ENCODE measurements at places on chromosomes 13 and 19.

DNA sequence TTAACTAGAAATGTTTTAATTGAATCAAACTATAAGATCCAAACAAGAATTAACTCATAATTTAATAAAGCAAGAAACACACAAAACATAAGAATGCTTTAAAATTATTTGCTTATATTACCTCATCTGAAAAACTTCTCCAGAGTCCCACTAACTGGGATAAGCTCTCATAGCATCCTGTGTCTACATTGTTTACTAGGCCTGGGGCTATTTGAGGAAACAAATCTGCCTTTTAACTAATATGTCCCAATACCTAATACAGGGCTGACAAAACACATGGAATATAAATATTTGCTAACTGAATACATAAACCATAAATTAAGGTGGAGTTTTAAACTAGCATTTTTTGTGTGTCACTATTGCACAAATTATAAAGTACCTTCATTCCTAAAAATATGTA lies 1399.8 kb upstream of the SLC10A2 start:
- no peak for DNase-seq

- no peak for DNase-seq
Observed at GRCh38 chr19:28393574-28394336, 819.2 kb downstream of the UQCRFS1 start.

GRCh38 chr19:13906521-13906904 lies 512 bp downstream of the CC2D1A start:
- peak; percentile 84 for DNase-seq

DNA sequence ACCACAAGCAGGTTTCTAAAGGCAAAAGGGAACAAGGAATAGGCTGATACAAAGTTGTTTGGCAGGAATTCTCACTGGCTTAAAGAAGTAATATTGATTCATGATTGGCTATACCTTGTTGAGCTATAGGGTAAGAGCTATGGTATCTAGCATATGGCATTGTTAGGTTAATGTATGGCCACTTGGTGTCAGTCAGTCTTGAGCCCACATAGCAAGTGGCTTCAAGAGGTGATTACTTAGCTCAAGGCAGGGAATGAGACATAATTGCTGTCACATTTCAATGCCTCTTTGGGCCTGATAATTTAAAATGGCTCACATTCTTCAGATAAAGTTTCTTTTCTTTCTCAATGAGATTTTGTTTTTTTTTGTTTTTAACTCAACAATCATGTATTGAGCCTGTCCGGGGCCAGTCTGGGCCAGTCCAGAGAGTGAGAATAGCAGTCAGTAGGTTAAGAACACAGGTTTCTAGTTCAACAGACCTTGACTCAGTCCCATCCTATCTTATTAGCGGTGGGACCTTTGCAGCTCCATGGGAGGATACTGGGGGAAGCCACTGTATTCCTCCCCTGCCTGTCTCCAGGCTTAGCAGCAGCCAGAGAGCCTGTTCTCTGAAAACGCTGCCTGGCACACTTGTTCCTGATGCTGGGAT lies 45.8 kb upstream of the RCBTB2 start:
- no peak for DNase-seq

DNA sequence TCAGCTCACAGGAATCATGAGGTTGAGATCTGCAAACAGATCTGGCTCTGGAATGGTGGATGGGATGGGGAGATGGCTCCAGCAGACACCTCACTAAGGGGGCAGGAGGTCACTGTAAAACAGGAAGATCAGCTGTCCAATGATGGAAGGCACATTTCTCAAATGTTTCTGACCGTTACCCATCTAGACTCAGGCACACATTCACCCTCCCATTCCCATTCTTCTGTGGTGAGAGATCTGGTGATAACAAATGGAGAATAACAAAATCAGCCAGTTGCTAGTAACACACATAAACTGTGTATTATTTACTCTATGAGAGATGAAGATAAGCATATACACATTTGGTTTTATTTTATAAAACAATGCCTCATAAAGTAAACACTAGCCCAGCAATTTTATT lies 235.9 kb downstream of the TSHZ3 start:
- no peak for DNase-seq

GRCh38 chr13:36819739-36820090 lies 693 bp downstream of the RFXAP start:
- no peak for DNase-seq

GRCh38 chr19:49589502-49589905 lies 1.5 kb upstream of the PRR12 start:
- no peak for DNase-seq

DNA sequence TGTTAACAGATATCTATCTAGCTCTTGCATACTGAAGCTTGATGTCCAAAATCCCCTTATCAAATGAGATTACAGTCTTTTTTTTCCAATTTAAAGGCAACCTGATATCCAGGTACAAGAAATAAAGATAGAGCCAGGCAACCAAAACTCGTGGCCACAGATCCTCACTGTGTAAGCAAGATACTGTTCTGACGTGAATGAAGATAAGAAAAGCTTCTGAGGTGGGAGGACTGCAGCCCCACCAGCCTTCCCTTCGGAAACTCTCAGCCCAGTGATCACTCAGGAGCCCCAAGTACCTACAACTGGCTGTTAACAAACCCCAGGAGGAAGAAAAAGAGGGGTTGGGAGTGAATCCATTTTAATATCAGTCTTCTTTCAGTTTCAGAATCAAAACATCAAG lies 191.6 kb downstream of the EFNB2 start:
- peak; percentile 14 for DNase-seq

GRCh38 chr13:79361299-79361698 lies 44.8 kb downstream of the RBM26 start:
- no peak for DNase-seq

GRCh38 chr19:43504426-43505185 lies at the start of gene PHLDB3:
Gene PHLDB3, minus strand, starts transcription at chr19:43504746. Its CDS starts 628 bp downstream, at chr19:43504118.
- peak; percentile 66 for DNase-seq

DNA sequence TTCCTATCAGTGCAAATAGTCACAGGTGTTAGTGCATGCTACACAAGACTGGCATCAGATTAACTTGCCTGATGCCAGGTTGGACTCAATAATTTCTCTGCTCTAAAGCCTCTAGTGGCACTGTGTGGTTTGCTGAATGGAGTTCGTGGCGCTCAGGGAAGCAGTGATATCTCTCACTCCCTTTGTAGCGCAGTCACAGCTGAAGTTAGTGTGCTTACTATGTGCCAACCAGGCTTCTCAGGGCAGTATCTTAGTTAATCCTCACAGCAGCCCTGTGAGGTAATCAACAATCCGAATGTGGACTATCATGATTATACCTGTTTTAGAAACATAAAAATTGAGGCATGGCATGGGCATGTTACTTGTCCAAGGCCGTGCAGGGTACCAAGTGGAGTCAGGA lies 190.3 kb downstream of the LMO7 start:
- DNase-seq, result no peak

GRCh38 chr19:17977021-17977420 lies 10.1 kb downstream of the KCNN1 start:
- no peak for DNase-seq

DNA sequence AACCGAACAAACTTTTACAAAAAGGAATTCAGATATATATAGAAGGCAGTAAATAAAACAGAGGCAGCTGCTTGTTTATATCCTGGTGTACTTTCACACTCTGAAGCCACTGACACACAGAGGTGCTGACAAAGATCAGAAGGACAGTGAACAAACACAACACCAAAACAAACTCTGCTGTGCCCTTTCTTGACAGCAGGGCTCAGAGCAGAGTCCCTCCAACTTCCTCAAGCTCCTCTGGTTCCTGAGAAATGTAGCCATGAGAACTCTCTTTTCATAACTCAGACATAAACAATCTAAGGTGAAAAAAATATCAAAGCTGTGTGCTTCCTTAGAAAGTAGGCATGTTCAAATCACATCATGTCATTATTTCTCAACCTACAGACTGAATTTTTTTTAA lies 1052.8 kb upstream of the SPRY2 start:
- no peak for DNase-seq

Data from left colon (tissue), 2 donors.